ENCODE measurements at places on chromosomes 11 and 22.

GRCh38 chr11:107844041-107844440 is 14.5 kb downstream of the SLC35F2 start:
- DNase-seq: no peak

GRCh38 chr11:132206993-132207392 is 836.6 kb downstream of the NTM start:
- DNase-seq: no peak

- DNase-seq: no peak
Measured at GRCh38 chr11:41058138-41058537, 401.3 kb downstream of the LRRC4C start.

GRCh38 chr22:29309332-29310064 is 3.0 kb downstream of the GAS2L1 start:
- DNase-seq: no peak

DNA sequence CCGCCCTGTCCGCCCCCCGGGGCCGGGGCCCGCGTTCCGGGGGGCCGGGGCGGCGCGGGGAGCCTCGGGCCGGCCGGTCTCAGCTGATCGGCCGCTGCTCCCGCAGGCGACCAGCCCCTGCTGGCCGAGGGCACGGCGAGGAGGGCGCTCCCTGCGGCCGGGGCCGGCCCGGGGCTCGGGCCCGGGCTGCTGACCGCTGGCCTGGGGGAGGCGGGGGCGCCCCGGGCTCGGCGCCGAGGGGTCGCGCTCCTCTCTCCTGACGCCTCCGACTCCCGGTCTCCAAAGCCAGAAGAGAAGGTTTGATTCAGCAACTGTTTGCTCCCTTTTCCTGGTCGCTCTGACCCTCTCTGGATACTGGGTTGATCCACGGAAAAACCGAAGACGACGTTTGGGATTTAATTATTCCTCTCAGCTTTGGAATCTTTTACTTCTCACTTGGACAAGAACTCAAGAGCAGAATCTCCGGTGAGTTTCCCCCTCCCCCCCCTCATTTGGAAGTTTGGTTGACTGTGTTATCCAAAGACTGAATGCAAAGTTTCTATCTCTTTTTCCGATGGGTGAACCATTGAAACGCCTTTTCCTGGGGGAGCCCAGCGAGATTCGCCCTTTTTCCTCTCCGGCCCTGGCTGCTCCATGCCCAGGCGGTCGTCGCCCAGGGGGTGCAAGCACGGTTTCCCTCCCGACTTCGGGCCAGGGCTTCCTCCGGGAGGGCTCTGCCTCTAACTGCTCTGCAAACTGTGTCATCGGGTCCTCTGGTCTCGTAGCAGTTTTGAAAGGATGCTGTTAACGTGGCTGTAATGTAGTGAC is 725 bp downstream of the KDM2A start:
- no peak for DNase-seq

DNA sequence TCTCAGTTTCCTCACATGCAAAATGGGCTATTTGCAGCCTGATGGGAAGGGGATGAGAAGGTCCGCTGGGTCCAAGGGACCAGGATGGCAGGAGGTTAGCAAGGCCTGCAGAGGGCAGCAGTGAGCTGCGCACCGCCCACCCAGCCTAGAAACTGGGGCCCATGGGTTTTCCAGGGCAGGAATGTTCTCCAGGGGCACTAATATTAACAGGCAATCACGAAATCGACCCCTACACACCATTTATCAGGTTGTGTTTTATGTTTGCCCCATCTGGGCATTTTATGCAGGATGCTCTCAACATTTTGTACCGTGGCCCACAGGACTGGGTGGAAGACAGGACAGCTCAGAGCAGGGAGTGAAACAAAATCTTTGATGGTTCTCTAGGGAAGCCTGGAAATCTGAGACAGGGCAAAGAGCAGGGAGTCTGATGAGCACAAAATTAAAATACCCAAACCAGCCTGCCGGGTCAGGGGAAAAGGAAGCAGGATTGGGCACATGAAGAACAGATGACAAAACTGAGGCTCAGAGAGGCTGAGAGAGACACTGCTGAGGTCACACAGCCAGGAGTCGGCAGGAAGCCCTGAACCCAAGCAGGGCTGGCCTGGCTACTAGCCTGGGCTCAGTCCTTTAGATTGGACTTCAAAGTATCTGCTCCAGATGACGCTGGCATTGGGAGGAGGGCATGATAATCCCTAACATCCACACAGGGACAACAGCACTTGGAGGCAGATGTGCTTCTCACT is 1.6 kb upstream of the BCR start:
- DNase-seq: peak; percentile 41

- no peak for DNase-seq
Measured at GRCh38 chr11:64866173-64866491, 12.3 kb downstream of the EHD1 start.

DNA sequence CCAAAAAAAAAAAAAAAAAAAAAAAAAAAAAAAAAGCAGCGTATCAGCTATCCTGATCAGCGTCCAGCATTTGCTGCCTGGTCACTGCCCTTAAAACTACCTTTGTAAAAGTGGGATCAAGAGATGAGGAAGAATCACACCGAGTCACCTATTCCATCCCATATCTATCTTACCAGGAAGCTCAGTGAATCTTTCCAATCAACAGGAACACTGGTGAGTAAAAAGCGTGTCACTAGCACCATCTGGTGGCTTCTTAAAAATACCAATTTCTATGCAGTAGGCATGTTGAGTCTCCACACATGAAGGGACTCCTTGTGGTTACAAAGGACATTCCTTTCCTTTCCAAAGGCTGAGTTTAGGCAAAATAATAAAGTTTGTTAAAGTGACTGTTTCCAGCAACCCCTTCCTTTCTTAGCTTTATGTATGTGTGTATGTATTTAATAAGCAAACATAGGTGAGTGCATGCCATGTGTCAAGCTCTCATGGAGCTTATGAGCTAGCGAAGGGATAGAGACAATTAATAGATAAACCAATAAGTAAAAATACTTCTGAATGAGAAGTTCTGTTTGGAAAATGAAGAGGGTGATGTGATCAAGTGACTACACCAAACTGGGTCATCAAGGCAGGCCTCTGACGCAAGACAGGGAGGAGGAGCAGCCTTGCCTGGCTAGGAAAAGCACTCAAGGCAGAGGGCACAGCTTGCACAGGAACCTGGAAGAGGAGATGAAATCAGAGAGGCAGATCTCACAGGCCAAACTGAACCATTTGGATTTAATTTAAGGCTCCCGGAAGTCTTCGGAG is 13.9 kb upstream of the TP53AIP1 start:
- DNase-seq: peak; percentile 38

GRCh38 chr11:124591430-124591829 is 19.8 kb upstream of the PANX3 start:
- no peak for DNase-seq

DNA sequence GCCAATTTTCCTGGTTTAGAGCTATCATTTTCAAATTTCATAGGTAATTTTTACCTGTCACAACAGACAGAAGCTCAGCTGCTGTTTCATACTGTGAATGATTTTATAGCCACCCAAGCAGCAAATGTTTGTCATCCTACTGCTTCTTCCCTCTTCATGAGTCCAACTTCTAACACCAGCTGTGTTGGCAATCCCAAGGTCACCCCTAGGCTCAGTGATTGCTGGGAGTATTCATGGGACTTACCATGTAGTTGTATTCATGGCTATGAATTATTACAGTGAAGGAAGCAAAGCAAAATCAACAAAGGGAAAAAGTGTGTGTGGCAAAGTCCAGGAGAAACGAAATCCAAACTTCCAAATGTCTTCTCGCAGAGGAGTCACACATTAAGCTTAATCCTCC is 28.5 kb downstream of the CUL5 start:
- no peak for DNase-seq

DNA sequence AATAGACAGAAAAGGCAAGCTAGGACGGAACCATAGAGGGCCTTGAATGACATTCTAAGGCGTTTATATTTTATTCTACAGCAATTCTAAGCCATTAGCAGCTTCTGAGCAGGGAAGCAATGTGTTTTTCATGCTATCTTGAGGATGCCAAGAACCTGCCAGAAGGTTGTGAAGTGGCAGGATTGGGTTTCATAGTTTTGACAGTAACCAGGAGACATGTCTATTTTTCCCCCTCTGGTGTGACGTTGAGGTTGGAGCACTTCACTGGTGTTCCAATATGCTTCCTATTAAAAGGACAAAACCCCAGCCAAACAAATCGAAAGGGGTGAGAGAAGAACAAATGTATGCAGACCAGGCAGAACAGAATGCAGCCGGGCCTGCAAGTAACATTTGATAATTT is 148.2 kb downstream of the SPATA19 start:
- no peak for DNase-seq

Measured in NCI-H187 (cell line).